ENCODE measurements at places on chromosomes 7 and 10.

GRCh38 chr7:81871606-81872265, 101.9 kb upstream of the HGF start:
- no peak for DNase-seq

GRCh38 chr7:52473756-52474155, 561.7 kb upstream of the POM121L12 start:
- no peak for DNase-seq

DNA sequence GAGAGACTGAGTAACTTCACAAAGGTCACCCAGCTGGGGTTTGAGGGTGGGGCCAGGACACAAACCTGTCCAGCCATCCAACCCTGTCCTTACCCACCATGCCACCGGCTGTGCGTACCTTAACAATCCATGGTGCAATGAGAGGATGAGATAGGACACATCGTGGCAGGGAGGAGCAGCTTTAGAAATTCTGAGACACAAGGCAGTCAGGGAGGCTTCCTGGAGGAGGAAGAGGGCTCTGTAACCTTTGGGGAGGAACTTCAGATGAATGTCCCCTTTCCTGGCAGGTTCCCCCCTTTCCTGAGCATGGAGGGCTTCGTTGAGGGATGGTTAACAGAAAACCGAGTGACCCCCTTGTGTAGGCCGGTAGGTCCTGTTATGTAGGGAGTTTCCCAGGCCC, 35.6 kb upstream of the SLC29A3 start:
- DNase-seq: no peak

- no peak for DNase-seq
Measured at GRCh38 chr10:91571671-91572070, 61.2 kb downstream of the PPP1R3C start.

DNA sequence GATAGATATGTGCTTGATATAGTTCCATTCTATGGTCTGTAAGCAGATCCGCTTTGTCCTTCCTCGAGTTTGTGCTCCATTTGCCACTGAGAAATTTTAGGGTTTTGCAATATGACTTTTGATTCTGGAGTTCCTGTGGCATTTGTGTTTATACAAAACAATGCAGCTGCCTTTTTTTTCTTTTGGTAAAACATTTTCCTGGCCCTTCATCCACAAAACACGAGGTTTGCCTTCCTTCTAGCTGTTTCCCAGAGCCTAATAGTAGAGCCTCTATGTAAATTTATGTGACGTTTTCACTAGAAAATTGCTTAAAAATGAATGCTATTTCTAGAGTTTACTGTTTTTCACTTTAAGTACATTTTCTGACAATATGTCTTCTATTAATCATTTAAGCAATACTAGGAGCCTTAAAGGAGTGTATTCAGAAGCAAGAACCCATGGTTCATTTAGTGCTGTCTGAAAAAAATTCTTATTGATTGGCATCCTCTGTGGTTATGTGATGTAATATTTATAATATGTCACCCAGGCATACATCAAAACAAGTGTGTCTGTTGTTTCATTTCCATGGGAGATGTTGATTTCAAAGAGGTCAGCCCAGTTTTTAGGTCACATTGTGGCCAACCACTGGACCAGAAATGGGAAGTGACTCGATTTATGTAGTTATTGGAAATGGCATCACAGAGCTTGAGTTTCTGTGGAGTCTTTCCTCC, 618.3 kb downstream of the LRMDA start:
- no peak for DNase-seq

DNA sequence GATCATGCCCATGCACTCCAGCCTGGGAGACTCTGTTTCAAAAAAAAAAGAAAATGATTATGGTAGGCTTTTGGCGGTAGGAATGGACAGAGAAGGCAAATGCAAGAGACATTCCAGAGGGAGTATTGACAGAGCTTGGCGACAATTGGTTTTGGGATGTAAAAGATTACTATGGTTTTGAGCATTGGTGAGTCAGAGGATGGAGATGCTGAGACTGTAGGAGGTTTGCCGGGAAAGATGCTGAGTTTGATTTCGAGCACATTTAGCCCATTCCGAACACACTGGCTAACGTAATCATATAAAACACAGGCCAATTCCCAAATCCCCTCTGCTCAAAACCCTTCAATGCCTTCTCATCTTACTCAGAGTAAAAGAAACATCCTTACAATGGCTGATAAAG, 161.6 kb upstream of the MKLN1 start:
- no peak for DNase-seq

- no peak for DNase-seq
Measured at GRCh38 chr10:24622781-24623301, 100.8 kb downstream of the ARHGAP21 start.

GRCh38 chr10:14502431-14502830, 171.7 kb upstream of the FRMD4A start:
- no peak for DNase-seq

- no peak for DNase-seq
Measured at GRCh38 chr7:137976232-137976631, 25.7 kb downstream of the CREB3L2 start.

- no peak for DNase-seq
Measured at GRCh38 chr10:13743101-13743693, 156.4 kb downstream of the PRPF18 start.

DNA sequence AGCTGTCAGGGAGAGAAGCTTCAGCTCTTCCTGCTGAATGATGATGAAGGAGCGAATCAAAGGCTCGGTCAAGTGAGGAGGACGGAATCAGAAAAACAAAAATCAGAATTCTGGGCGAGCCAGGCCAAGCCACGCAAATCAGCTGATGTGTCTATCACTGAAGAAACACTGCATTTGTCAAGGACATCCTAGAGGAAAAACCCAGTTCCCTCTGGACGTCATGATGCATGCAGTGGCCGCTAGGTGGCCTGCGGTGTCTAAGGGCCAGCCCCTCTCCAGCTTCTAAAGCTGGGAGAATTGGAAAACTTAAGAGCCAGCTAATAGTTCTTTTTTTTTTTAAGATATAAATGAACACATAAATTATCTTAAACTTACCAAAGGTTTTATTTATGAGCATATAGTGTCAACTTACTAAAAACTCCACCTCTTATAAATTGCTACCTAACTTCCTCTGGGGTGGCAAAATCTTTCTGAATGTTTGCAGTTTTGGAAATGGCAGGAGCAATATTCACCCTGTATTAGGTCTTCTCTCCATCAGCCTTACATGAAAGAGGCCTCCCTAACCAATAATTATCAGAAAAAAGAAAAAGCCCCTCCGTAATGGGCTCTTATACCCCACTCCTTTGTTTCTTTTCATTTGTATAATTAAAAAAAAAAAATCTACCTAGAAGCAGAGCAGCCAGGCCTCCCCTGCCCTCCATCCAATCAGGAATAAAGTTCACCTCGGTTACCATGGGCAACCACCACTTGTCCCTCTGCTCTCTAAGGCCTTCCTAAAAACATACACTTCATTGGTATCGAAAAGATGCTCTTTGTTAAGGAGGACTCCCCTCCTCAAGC, 186.8 kb downstream of the USP6NL start:
- no peak for DNase-seq

DNA sequence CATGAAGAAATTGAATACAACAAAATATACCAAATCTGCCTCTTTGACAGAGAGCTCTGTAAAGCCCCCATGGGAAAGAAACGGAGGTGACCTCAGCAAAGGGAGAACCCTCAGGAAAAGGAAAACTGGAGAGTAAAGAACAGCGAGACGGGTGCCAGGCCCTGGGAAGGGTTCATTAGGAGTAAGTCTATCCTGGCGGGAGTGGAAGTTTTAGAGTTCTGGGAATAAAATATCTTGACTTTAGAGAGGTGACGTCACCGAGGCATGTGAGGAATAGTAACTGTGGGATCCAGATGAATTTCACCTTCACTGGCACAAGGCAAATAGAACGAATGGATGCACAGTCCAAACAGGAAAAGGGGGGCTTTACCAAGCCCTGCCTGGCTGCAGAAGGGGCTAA, 362.8 kb upstream of the IGFBP3 start:
- DNase-seq: no peak

- peak; percentile 87 for DNase-seq
Measured at GRCh38 chr7:50335795-50336754, 31.6 kb downstream of the IKZF1 start.

DNA sequence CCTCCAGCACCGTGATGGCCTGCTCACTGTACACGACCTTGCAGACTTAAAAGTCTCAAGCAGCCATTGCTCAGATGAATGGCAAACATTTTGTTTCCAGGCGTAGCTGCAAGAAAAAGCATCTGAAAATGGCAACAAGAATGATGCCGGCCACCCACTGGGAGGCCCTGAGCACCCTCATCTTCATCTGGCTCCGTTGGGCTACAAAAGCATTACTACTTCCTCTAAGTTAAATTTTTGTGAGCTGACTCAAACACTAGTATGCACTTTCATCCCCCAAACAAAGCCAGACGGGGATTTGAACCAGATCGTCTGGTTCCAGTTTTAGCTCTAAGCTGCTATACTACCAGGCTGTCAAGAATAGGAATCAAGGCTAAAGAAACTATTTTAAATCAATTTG, 116.6 kb upstream of the CDK1 start:
- DNase-seq: no peak

GRCh38 chr7:11754123-11754522, 77.9 kb downstream of the THSD7A start:
- no peak for DNase-seq

GRCh38 chr10:52879091-52879807, 106.7 kb upstream of the MBL2 start:
- no peak for DNase-seq

DNA sequence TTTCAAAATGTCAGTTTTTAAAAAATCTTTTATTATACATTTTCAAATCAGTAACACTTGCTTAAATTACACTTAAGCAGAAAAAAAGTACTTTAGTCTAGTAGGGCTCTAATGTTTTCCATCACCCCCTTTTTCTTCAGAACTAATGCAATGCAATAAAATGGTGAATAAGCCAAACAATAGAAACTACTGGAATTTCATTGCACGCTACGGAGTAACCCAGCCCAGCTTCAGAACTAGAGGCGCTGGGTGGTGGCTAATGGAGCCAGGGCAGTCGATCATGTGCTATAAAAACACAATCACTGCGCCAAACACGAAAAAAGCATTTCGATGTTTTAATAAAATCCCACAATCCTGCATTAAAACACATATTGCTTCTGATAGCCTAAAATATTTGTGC, 59.9 kb upstream of the ODAD2 start:
- DNase-seq: no peak

DNA sequence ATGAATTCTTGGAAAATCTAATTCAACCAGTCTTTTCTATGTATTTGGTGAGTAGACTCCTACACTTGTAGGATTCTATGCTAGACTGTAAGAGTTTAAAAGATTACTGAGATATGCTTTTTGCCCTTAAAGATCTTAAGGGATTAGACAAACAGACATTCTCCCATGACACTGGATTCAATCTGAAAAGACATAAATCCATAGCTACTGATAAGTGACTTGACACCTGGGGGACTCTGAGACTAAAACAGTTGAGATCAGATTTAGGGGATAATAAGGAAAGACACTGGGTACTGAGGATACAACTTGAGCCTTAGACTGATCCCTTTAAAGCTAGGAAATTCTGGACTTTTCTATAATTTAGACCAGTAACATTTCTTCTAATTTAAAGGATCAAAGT, 1233.4 kb downstream of the XPNPEP1 start:
- no peak for DNase-seq

GRCh38 chr7:73850781-73851207, 8.5 kb upstream of the METTL27 start:
- no peak for DNase-seq

DNA sequence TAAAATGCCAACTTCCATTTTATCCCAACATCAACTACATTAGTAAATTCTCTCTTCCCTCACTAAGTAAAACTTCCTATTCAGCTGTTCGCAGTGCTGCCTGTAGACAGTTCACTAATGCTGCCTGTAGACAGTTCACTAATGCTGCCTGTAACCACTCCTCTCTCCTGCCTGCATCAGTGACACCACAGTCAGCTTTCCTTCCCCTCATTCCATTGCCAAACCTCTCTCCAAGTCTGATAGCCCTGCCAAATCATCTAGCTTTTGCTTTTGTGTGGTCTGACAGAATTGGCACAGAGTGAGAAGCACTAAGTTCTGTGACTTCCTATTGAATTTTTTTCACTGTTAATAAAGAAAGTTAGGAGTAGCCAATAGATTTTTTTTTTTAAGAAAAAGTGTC, 43.0 kb upstream of the MACC1 start:
- no peak for DNase-seq

DNA sequence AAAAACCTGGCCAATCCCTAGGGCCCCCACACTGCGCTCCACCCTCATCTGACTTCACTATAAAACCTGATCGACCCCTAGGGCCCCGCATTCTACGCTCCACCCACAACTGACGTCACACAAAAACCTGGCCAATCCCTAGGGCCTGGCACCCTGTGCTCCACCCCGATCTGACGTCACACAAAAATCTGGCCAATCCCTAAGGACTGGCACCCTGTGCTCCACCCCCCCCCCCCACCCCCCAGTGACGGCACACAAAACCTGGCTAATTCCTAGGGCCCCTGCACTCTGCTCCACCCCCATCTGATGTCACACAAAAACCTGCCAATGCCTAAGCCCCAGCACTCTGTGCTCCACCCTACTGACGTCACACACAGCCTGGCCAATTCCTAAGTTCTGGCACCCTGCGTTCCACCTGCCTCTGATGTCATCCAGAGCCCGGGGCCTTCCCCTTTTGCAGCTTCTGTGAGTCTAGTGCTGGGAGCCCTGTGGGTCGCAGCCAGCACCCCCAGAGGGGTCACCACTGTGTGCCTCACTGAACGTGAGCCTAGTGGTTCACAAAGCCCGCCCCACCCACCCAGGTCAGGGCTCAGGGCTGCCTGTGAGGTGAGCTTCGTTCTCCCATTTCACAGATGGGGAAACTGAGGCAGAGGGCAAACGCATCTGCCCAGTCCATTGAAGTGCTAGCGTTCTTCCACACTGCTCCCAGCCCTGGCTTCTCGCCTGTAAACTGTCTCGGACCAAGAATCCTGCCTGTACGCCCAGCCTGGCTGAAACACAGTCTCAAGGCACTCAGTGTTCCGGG, 40.6 kb downstream of the MICALL2 start:
- DNase-seq: no peak

DNA sequence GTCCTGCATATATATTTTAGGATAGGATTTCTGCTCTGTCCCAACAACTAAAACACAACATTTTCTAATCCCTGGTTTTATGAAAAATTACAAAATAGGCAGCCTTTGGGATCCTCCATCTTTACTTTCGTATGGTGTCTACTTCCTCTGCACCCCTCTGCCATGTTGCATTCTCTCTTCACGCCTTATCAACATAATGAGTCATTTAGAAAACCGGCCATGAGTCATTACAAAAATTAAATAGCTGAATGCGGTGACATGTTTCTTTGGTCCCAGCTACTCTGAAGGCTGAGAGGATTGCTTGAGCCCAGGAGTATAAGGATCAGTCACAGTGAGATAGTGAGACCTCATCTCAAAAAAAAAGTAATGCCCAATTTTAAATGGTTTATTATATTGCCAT, 148.1 kb upstream of the CELF2 start:
- no peak for DNase-seq

GRCh38 chr7:36752026-36752711, 27.9 kb upstream of the AOAH start:
- DNase-seq: no peak

GRCh38 chr7:74362266-74362665, 73.1 kb downstream of the CLIP2 start:
- no peak for DNase-seq

Measured in stimulated activated CD8-positive, alpha-beta memory T cell treated with anti-CD3 and anti-CD28 coated beads, Interleukin-4, amount 100 ng/mL, for 4 hours (primary cell).